ENCODE measurements at places on chromosomes 3 and 15. TPM values are rescaled to one million over a fixed set of nuclear protein-coding genes. Genes with fewer than 3 reads are reported as not detected.

Gene GOLGA8G
- not detected for total RNA-seq

Gene LRRK1
- 0.50 TPM for total RNA-seq

Gene CCDC39
- total RNA-seq: not detected

Gene CHRFAM7A
- total RNA-seq: 0.77 TPM

Gene JAGN1
- total RNA-seq: 29.7 TPM

Gene DISP2
- total RNA-seq: 0.09 TPM

Gene SOX14
- not detected for total RNA-seq

GRCh38 chr3:172270557-172271166 is 177.6 kb downstream of the GHSR start:
- no peak overlapping the region for H3K4me3 ChIP-seq
- no peak for DNase-seq
- H3K27me3 ChIP-seq: no peaks in the 10 kb centered on the region
- no peaks in the 10 kb centered on the region for H3K4me1 ChIP-seq
- H3K27ac ChIP-seq: no peak overlapping the region

GRCh38 chr15:84740691-84741090 is 7.7 kb upstream of the ZNF592 start:
- H3K4me3 ChIP-seq: no peak overlapping the region
- peaks cover 40% of the 10 kb centered on the region for H3K4me1 ChIP-seq
- no peak for DNase-seq
- peaks cover 1% of the 10 kb centered on the region for H3K36me3 ChIP-seq
- H3K27me3 ChIP-seq: no peaks in the 10 kb centered on the region

DNA sequence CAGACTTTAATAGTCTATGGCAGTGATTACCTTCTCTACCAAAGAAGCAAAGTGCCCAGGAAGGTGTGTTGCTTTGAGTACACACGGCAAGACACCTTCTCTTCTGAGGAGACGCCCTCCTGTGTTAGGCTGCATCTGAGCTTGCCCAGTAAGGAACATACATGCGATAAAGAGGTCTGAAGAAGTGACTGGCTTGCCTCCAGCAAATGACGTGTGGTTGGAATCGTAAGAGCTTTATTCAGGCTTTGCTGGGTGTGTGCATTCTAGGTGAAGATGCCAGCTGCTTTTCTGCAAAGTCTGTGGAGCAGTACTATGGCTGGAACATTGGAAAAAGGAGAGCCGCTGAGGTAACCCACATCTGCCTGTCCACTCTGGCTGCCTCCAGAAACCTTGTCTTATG is 22.4 kb downstream of the MAP6D1 start:
- H3K27me3 ChIP-seq: no peaks in the 10 kb centered on the region
- H3K36me3 ChIP-seq: peaks cover 67% of the 10 kb centered on the region
- no peak overlapping the region for H3K4me3 ChIP-seq
- no peaks in the 10 kb centered on the region for H3K4me1 ChIP-seq

GRCh38 chr3:67901681-67902080 is 247.3 kb upstream of the SUCLG2 start:
- H3K36me3 ChIP-seq: no peaks in the 10 kb centered on the region
- H3K4me3 ChIP-seq: no peak overlapping the region

DNA sequence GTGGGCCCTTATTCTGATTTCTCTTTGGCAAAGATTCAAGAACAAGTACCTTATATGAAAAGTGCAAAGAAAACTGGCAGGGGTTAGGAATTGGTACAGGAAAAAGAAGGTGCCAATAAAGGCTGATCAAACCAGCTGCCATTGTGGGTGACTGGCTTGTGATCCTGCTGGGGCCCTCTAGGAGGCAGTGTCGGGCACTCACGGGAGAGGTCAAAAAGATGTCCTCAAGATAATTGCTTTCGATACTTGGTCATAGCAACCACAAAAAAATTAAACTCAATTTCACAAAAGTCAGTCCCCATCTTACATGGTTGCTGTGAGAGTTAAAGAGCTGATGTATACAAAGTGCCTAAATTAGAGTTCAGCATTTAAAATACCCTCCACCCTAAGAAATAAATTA is 31.0 kb upstream of the CAV3 start:
- no peaks in the 10 kb centered on the region for H3K27me3 ChIP-seq
- H3K36me3 ChIP-seq: no peaks in the 10 kb centered on the region
- peak; percentile 8 for DNase-seq
- no peak overlapping the region for H3K27ac ChIP-seq

DNA sequence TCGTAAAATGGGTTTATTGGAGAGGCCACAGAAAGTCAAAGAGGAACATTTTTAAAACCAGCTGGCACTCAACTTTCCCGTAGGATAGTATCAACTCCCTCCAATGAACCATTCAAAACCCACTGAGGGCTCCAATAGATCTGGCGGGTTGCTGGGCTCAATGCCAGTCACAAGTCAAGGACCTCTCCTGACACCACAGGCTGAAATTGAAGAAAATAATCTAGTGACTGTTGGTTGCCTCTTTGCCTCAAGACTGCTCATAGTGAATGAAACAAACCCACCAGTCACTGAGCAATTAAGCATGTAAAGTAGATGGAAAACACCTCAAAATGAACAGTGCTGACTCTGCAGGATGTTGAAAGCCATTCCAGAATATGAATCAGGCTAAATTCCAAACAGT is 500.6 kb upstream of the AGTR1 start:
- H3K4me3 ChIP-seq: no peak overlapping the region
- DNase-seq: no peak
- no peak overlapping the region for H3K27ac ChIP-seq
- no peaks in the 10 kb centered on the region for H3K27me3 ChIP-seq

GRCh38 chr3:26236531-26236930 is 386.0 kb upstream of the LRRC3B start:
- no peaks in the 10 kb centered on the region for H3K4me1 ChIP-seq
- DNase-seq: no peak
- no peaks in the 10 kb centered on the region for H3K36me3 ChIP-seq

DNA sequence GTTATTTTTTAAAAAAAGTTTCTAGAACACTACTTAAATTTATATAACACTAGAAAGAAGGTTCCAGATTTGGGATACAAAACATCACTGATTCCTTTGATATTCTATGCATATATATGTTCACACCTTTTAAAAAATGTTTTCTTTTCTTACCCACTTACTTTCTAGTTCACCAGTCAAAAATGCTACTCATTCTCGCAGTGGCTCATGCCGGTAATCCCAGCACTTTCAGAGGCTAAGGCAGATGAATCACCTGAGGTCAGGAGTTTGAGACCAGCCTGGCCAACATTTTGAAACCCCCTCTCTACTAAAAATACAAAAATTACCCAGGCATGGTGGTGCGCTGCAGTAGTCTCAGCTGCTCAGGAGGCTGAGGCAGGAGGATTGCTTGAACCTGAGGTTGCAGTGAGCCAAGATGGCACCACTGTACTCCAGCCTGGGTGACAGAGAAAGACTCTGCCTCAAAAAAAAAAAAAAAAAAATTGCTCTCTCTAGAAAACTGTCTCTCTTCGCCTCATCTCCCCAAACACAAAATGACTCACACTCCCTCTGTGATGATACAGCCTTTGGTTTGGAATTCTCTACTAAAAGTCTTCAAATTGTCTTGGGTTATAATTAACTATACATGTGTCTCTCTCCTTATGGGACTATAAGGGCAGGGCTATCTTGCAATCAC is 52.6 kb upstream of the TGFBR2 start:
- H3K27ac ChIP-seq: no peak overlapping the region
- no peaks in the 10 kb centered on the region for H3K27me3 ChIP-seq
- no peaks in the 10 kb centered on the region for H3K36me3 ChIP-seq
- peak; percentile 31 for DNase-seq
- H3K4me1 ChIP-seq: peaks cover 21% of the 10 kb centered on the region

DNA sequence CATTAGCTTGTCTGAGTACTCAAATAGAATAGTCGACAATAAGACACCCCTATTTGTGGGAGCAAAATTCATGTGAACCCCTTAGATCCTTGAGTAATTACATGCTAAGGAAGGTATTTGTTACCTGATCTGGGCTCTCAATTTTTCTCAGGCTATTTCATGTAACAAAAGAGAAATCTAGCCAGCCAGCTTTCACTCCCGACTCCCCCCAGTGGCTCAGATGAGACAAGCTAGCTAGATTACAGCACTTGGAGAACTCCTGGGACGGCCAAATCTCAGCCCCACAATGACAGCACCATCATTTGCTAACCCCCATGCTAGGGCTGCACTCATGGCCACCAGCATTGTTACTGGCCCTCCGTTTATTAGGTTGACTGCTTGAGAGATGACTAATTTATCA is 41.3 kb downstream of the GLDN start:
- peaks cover 10% of the 10 kb centered on the region for H3K27me3 ChIP-seq
- no peaks in the 10 kb centered on the region for H3K4me1 ChIP-seq
- peak; percentile 11 for DNase-seq
- no peak overlapping the region for H3K4me3 ChIP-seq
- H3K27ac ChIP-seq: no peak overlapping the region

DNA sequence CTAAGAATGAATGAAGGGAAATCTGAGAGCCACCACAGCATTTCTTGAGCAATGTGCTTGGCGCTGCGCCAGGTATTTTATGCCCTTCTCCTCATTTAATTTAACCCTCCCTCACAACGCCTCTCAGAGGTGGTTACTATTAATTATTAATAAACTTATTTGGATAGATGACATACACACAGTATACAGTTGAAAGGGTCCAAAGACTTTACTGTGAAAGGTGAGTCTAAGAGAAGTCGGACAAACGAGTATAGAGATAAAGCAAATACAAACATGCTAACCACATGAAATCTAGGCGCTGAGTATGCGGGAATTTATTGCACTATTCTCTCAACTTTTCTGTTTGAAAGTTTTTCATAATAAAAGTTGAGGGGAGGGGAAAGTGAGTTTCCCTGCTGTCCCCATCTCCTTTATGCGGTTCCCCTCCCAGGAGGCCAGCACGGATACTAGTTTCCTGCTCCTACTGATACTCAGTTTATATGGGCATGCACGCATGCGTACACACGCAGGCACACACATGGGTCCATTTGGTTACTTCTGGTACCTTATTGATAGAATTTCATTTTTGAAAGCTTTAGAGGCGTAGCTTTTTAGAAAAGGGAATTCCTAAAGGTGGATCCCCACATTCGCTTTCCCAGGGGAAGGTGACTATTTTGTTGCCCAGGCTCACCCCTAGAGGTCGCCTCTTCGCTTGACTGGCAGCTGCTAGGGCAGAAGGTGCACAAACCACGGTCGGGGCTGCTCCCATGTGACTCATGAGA is 28.5 kb upstream of the KCTD6 start:
- DNase-seq: peak; percentile 90
- no peaks in the 10 kb centered on the region for H3K27me3 ChIP-seq
- no peak overlapping the region for H3K27ac ChIP-seq
- peak overlapping the region; percentile 31 for H3K4me3 ChIP-seq
- peaks cover 14% of the 10 kb centered on the region for H3K4me1 ChIP-seq

DNA sequence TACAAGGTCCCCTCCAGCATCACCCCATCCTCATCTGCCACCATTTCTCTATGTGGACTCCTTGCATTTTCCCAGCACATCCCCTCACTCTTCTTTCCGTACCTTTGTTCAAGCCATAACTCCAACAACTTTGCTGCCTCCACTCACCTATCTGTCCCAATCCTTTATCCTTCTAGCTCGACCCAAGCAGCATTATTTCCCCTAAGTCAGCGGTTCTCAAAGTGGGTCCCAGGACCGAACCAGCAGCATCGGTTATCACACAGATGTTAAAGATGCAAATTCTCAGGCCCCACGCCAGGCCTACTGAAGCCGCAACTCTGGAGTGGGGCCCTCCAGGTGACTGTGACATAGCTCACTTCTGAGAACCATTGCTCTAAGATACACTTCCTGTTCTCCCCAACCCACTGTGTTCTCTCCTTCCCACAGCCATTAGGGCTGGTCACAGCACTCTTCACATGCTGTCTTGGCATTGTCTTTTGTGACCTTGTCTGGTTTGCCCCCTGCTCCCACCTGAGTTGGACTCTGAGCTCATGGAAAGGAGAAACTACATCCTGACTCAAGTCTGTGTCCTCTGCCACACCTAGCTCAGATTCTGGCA is 56.2 kb downstream of the AAGAB start:
- no peak overlapping the region for H3K4me3 ChIP-seq
- peak overlapping the region; percentile 21 for H3K27ac ChIP-seq
- DNase-seq: no peak

- DNase-seq: no peak
- no peaks in the 10 kb centered on the region for H3K27me3 ChIP-seq
- peaks cover 19% of the 10 kb centered on the region for H3K4me1 ChIP-seq
- H3K36me3 ChIP-seq: no peaks in the 10 kb centered on the region
Observed at GRCh38 chr15:76979331-76979925, 15.5 kb upstream of the PSTPIP1 start.

- peak overlapping the region; percentile 64 for H3K27ac ChIP-seq
- peak overlapping the region; percentile 9 for H3K4me3 ChIP-seq
- DNase-seq: no peak
- peaks cover 90% of the 10 kb centered on the region for H3K36me3 ChIP-seq
Observed at GRCh38 chr3:111589303-111590142, 5.6 kb downstream of the ZBED2 start.
